ENCODE measurements at places on chromosomes 7 and 10.

- DNase-seq, result no peak
These were observed 31.6 kb upstream of the FOXK1 start for GRCh38 chr7:4650433-4651047.

DNA sequence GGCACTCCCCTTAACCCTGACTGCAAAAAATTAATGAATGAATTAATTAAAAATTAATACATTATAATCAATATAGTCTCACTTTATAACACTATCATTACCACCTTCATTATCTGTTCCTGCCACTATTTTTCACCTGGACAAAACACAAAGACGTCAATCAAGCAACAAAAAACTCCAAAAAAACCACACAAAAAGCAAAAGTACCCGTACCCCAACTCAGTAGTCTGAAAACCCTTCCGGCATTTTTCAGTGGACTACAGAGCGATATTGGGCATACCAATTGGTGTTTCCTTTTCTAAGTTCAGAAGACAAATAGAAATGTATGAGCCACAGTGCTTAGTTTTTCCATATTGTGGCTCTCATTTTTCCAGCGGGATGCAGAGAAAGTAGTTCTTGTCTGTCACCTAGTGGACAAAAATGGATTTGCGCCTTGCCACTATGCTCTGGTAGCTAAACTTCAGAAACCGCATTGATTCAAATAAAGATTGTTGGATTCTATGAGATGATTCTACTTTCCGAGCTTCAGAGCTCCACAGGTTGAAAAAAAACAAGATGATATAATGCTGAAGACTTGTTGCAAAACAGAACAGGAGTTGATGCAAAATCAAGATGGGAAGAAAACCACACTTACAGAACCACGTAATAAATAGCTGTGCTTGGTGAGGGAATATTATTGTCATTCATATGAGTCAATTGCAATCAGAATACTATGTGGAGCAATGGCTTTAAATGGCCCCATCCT lies 50.6 kb upstream of the ITGB1 start:
- DNase-seq, result peak; percentile 87

DNA sequence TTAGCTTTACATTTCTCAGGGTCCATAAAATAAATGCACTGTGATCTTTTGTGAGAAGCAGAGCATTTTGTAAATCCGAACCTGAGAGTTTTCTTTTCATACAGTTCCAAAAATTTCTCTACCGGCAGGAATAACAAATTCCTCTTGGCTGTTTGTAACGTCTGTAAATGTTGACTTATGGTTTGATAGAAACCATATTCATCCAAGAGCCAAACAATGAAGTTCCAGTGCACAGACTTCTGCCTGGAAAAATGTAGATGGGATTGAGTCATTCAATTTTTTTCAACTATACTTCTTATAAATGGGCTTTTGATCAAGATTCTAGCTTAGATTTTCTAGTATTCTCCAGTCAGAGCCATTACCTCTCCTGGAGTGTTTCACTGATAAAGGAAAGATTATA lies 530.6 kb downstream of the TFEC start:
- DNase-seq, result no peak

- no peak for DNase-seq
These were observed 100.2 kb upstream of the GPR26 start for GRCh38 chr10:123565691-123566660.

DNA sequence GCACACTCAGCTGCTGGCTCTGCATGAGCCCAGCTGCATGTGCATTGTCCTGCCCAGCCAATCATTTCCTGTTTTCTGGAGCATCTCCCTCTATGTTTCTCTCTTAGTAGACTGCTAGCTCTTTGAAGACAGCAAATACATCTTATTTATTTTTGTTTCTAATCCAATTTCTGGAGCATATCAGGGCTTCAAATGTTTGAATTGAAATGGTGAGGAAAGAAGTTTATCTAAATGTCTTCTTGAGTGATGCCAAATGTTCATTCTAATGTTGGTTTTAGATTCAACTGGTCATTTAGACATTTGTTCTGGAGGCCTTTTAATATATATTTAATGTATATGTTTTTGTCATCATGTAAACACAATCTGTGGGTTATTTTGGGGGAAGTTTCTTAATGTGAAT lies 141.9 kb downstream of the DNAJB9 start:
- DNase-seq, result no peak

- DNase-seq, result no peak
These were observed 253.6 kb upstream of the NPVF start for GRCh38 chr7:25481891-25482290.

DNA sequence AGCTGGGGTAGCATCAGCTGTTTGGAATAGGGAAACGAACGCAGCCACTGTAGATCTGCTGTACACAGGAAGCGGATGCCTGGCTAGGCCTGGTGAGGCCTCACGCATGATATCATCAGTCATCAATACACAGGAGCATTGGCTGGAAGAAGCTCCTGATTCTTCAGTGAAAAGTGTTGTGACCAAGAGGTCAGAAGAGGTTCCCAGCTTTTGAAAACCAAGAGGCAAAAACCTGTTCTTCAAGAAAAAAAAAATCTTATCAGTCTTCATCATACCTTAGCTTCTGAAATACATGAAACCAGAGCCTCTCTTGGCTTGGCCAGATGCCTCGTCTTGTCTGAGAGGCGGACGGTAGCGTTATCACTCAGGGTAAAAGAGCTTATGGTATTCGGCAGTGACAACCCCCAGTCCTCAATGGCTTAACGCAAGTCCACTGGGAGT lies 139.3 kb upstream of the TCF7L2 start:
- DNase-seq, result no peak

- DNase-seq, result no peak
These were observed 175.0 kb upstream of the NPY start for GRCh38 chr7:24108906-24109376.

GRCh38 chr10:7738536-7739407 lies 35.7 kb downstream of the ITIH2 start:
- DNase-seq, result no peak

- DNase-seq, result peak; percentile 19
These were observed 9.3 kb downstream of the CROT start for GRCh38 chr7:87354749-87355148.

- DNase-seq, result peak; percentile 49
These were observed 299.1 kb upstream of the IGFBP3 start for GRCh38 chr7:46220066-46220630.

DNA sequence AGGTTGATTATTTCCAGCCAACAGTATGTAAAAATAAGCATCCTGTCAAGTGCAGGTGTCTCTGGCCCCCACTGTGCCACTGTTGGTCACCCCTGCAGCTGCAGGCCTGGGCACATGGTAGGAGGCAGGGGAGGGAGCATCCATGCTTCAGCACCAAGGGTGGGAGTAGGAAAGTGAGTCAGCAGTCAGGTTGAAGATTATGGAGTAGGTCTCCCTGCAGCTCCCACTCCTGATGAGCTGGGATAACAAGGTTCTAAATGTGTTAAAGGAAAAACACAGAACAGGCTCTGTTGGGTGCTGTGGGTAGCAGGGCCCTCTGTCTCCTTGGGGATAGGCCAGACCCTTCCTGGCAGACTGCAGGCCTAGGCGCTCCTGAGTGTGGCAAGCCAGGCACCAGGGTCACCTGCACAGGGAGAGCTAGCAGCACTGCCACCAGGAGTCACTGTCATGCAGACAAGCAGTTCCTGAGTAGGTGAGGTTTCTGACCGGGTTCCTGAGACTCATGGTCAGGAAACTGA lies 59.3 kb downstream of the NUDCD3 start:
- DNase-seq, result no peak

GRCh38 chr10:76937181-76937600 lies 700.4 kb downstream of the KCNMA1 start:
- DNase-seq, result no peak

GRCh38 chr7:3955751-3956696 lies 655.0 kb downstream of the SDK1 start:
- DNase-seq, result no peak

- DNase-seq, result no peak
These were observed 30.3 kb downstream of the PIK3CG start for GRCh38 chr7:106895246-106895864.

- DNase-seq, result no peak
These were observed 57.1 kb downstream of the RELN start for GRCh38 chr7:103932389-103932788.

DNA sequence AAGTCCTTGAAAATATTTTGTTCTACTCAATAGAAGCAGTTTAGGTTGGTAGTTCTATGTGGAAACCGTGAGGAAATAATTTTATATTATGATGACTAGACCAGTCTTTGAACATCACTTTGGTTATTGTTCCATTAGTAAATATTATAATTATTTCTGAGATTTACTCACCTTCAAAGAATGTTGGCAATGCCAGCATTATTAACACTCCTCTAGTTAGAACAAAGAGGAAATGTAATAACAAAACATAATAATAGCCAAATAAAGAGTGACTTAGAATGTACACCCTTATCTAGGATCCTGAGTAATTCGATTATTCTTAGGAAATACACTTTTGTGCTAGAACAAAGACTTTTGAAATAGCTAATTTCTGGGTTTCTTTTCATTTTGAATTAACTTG lies 121.1 kb downstream of the CFTR start:
- no peak for DNase-seq

DNA sequence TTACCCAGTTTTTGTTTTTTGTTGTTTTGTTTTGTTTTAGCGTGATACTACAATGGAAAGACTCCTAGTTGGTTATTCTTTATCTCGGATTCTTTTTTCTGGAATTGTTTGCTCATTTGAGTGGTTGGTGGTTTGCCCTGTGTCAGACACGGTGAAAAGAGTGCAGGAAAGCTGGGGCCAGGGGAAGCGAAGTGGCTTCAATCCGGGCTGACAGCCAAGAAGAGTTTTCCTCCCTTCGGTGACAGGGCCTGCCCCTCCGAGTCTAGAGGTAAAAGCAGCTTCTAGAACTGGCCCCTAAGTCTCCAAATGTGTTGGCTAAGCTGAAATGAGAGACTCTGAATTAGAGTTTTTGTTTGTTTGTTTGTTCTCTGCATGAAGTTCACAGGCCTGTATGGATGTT lies 5.7 kb upstream of the AP5Z1 start:
- DNase-seq, result no peak

DNA sequence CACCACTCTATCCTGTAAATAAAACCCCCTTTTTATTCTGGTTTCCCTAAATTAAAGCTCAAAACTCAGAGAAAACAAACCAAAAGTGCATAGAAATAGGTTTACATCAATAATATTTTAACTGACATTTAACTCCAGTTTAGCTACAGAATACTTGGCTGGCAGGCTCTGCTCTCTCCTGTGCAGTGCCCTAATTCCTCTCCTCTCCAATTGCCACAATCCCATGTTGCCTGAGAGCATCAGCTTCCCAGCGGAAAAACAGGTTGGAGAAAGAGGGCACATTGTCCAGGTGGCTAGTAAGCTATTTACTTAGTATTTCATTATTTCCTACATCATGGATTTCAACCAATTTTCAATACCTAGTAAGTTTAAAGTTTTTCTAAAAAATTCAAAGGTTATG lies 8.7 kb downstream of the SEMA3E start:
- DNase-seq, result no peak

- no peak for DNase-seq
These were observed 7.8 kb upstream of the SLF2 start for GRCh38 chr10:100904917-100905316.

GRCh38 chr7:123324283-123324682 lies 124.5 kb upstream of the SLC13A1 start:
- DNase-seq, result no peak

GRCh38 chr7:28784171-28784902 lies 173.8 kb downstream of the TRIL start:
- DNase-seq, result no peak

DNA sequence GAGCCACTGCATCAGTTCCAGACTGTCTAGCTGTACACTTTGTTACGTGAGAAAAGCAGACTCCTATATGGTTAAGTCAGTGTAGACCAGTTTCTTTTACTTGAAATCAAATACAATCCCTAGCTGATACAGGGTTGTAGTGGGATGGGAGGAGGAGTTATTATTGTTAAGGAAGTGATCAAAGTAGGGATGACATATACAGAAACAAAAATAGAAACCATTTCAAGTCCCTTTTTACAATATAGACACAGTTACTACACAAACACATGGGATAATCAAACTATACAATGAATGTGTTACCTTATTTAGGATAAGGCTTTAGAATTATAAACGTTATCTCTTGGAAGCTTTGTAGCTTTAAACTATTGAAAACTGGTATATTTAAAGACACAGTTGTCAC lies 233.9 kb downstream of the GRM8 start:
- no peak for DNase-seq

DNA sequence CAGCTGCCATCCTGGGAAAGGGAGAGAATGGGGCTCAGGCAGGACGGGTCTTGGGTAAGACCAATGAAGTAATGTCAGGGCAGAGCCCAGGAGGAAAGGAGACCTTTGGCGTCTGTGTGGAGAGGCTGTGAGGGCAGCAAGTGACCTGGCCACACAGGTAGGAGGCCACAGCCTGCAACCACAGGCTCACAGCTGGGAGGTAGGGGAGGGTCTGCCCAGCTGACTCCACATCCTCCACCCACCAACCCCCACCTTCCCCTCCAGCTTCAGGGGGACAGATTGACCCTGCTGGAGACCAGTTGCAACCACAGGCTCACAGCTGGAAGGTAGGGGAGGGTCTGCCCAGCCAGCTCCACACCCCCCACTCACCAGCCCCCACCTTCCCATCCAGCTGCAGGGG lies 262.2 kb upstream of the TCERG1L start:
- no peak for DNase-seq

DNA sequence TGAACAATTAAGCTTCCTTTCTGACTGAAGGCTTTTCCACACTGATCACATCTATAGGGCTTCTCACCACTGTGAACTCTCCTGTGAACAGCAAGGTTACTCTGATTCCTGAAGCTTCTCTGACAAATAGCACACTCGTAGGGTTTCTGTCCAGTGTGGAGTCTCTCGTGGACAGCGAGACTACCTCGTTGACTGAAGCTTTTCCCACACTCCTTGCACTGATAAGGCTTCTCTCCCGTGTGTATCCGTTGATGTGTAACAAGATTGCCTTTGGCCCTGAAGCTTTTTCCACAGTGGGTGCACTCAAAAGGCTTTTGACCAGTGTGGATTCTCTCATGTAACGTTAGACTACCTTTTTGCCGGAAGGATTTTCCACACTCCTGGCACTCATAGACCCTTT lies 4.4 kb downstream of the ZNF32 start:
- DNase-seq, result no peak

- DNase-seq, result peak; percentile 71
These were observed 55.7 kb upstream of the COL1A2 start for GRCh38 chr7:94338921-94339371.

DNA sequence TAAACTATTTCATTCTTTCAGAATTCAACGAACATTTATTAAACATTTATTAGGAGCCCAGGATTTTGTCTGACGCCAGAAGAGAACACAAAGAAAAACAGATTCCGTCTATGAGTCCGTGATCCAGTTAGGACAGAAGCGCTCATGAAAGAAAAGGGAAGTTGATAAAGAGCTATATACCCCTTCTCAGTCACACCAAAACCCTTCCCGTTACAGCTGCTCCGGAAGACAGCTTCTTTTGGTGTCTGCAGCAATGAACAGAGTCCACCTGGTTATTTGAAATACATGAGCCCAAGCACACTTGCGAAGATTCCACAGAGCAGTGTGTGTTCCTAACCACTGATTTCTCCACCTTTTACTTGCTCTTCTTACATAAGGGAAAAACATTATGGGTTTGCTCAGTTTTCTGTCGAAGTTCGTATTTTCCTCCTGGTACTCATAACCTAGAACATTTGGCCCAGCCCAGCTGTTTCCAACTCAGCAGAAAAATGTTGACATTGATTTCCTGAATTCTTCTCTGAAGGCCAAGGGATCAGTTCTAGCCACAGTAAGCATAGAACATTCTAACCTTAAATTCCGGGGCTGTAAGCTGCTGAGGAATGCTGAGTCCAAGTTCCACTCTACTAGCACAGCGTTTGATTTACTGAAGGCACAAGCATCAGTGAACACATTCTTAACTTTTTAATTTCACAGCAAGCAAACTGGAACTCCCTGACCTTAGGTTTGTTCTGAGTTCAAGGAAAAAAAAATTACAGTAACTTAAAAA lies 206.5 kb downstream of the SORCS1 start:
- no peak for DNase-seq

All from EL (cell line).